ENCODE measurements at places on chromosomes 4 and X. TPM values are rescaled to one million over a fixed set of nuclear protein-coding genes. Genes with fewer than 3 reads are reported as not detected.

The GUCY1A1 gene
- total RNA-seq = 74.1 TPM

The AWAT1 gene
- total RNA-seq = not detected

The ASB12 gene
- total RNA-seq = 5.1 TPM

The GABRG1 gene
- 0.07 TPM for total RNA-seq

DNA sequence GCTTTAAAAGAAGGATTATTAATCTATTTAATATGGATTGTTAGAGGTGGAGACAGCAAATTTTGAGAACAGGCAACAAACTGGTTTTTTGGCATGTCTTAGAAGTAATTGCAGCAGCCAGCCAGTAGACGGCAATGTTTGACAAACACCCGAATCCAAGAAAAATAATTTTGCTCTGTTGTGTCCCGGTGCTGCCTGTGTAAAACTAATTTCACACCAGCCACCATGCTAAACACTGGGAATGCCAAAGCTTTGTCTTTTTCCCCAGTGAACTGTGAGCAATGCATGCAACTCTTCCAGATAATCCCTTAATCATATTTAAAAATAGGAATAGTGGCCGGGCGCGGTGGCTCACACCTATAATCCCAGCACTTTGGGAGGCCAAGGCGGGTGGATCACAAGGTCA, 25.9 kb downstream of the SMIM31 start:
- H3K27ac ChIP-seq = no peak overlapping the region
- no peak for DNase-seq
- no peaks in the 10 kb centered on the region for H3K4me1 ChIP-seq
- no peaks in the 10 kb centered on the region for H3K36me3 ChIP-seq

DNA sequence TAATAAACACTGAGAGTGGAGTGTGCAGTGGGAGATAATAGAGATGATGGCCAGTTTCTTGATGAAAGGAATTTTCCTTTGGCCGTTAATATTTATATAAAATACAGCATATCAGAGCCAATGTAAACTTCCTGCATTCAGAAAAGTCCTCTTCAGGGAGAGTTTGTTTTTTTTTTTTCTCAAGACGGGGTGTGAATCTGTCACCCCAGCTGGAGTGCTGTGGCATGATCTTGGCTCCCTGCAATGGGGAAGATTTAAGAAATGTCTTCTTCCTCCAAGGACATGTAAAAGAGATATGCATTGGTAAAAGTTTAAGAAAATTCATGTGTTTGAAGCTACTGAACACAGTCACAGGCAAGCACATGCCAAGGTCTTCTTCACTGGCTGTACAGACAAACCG, 25.4 kb upstream of the TBC1D9 start:
- DNase-seq = no peak
- H3K4me1 ChIP-seq = no peaks in the 10 kb centered on the region
- H3K27ac ChIP-seq = no peak overlapping the region
- no peak overlapping the region for H3K4me3 ChIP-seq

GRCh38 chr4:154329268-154329868, 162.2 kb downstream of the DCHS2 start:
- no peak overlapping the region for H3K4me3 ChIP-seq
- peak overlapping the region; percentile 14 for H3K27ac ChIP-seq

GRCh38 chr4:1427010-1427409, 20.8 kb upstream of the NKX1-1 start:
- no peak for DNase-seq
- H3K27ac ChIP-seq = no peak overlapping the region
- H3K4me1 ChIP-seq = no peaks in the 10 kb centered on the region
- H3K36me3 ChIP-seq = no peaks in the 10 kb centered on the region

All from heart left ventricle (tissue), 16 donors.